ENCODE measurements at places on chromosomes 7 and 10.

- DNase-seq, result no peak
Measured at GRCh38 chr7:33054261-33054964, 8.2 kb downstream of the NT5C3A start.

- DNase-seq, result no peak
Measured at GRCh38 chr10:79608505-79609375, 2.0 kb upstream of the SFTPA1 start.

DNA sequence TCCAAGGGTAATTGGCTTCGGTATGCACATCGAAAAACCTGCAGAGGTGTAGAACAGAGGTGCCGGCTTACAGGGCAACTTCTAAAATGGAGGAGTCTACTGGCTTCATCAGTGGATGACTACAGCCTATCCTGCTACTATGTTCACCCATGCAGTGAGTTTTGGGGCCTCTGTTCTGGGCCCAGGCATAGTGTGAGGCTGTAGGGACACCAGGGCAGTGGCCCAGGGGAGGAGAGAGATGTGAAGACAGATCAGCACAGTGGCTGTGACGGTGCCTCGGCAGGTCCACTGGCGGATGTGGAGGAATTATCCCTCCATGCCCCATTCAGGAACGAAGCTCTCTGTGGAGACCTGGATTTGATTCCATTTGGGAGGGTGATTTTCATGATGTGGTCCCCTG, 235.3 kb upstream of the MKI67 start:
- DNase-seq, result no peak

GRCh38 chr7:50959991-50960390, 177.3 kb upstream of the GRB10 start:
- no peak for DNase-seq
